Stimulated activated CD4-positive, alpha-beta T cell treated with anti-CD3 and anti-CD28 coated beads, Interleukin-1b, Interleukin-23, amount 100 ng/mL, for 24 hours (primary cell): ENCODE measurements at places on chromosomes 2 and 18.

GRCh38 chr2:138433995-138434951 is 67.3 kb upstream of the SPOPL start:
- DNase-seq: no peak

DNA sequence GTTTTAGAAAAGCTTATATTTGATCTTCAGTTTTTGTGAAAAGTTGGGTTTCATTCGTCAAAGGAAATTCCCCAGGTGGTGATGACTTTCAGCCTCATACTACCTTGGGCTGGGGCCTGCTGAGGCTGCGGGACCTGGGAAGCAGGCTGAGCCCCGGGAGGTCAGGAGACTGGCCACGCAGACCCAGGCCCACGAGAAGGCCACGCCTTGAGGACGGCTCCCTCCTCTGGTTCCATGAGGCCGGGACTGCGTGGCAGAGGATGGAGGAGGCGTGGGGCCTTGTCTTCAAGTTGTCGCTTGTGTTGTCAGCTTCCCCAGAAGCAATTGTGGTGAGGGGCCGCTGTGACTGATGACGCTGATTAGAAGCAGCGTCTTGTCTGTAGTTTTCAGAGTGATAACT is 11.8 kb downstream of the CNDP2 start:
- no peak for DNase-seq

DNA sequence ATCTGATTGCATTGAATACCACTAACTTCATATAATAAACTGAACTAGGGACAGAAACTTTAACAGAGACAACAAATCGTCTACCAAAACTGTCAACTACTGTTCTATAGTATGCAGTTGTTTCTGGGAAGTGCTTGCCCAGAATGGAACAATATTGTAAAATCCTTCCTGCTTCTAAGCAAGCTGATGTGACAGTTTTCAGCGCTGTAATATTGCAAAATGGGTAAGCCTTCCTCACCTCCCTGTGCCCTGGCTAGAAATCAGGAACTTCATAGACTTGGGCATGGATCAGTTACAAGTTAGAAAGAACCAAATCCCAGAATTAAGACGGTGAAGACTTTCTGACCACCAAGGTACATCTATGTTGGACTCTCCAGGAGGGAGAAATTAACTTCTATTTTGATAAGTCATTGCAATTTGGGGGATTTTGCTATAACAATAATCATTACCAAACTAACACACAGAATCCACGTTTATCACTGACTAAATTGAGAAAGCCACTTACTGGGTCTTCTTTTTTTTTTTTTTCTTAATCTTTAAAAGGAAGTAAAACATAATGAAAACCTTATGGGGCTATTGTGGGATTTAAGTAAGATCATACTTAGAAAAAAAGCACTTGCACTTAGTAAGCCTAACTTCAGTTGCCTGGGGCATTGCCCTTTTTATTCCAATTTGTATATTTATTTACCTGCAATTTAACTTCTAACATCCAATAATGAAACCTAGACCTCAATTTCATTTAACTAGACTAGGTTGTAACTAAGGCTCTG is 261.5 kb downstream of the TRIB2 start:
- no peak for DNase-seq

GRCh38 chr18:79662034-79662433 is 17.6 kb upstream of the CTDP1 start:
- no peak for DNase-seq

- DNase-seq: no peak
Measured at GRCh38 chr18:13534631-13535030, 191.7 kb downstream of the FAM210A start.

- no peak for DNase-seq
Measured at GRCh38 chr18:67232406-67232805, 284.1 kb downstream of the DSEL start.

GRCh38 chr2:217790195-217790594 is 212.6 kb downstream of the TNS1 start:
- no peak for DNase-seq

- DNase-seq: no peak
Measured at GRCh38 chr2:236026841-236027240, 141.3 kb downstream of the GBX2 start.

- no peak for DNase-seq
Measured at GRCh38 chr18:41875094-41875780, 79.8 kb upstream of the PIK3C3 start.

GRCh38 chr2:160538559-160539355 is 45.1 kb upstream of the RBMS1 start:
- DNase-seq: no peak

DNA sequence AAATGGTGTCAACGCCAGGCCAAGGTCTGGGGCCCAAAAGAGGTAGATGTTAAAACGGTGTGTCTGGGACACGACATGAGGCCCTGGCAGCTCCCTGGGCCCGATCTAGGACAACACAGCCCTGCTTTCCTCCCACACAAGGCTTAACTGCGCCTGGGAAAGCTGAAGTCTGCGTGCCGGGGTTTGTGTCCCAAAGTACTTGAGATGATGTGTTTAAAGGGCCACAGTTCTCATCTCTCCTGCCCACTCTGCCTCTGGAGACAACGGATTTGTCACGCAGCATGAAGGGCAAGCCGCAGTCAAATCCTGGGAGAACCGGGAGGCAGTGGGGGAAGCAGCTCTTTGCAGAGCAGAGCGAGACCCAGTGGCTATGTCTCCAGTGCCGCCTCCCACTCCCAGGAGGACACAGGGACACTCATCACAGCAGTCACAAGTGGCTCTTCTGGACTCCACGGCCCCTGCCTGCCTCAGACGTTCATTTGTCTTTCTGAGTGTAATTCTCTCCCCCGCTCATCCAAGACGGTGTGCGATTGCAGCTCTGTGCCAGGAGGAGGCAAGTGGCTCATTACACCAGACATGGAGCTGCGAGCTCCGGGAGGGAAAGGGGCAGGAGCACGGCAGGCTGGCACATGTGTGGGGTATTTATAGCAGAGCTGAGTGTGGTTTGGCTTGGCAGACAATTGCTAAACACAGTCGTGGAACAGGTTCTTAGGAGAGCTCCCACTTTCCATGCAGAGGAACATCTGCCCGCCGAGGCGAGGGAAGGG is 57.7 kb upstream of the SEMA4C start:
- DNase-seq: no peak

- DNase-seq: no peak
Measured at GRCh38 chr2:224029876-224030275, 9.2 kb downstream of the SERPINE2 start.

- no peak for DNase-seq
Measured at GRCh38 chr18:61261870-61262269, 71.4 kb upstream of the CDH20 start.

DNA sequence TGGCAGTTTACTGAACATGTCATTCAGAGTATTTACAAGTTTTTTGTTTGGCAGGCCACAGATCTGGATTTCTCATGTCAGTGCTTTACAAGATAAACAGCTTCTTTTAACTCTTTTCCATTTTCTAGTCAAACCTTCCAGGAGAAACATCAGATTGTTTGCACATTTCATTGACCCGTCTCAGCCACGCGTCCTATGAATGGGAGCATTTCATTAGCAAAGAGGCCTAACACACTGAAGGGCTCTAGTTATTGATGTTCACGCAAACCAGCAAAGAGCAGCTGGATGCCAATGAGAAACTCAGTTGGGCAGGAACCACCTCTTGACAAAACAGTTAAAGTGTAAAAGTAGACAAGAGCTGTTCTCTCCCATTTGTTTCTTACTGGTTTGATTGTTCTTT is 29.2 kb upstream of the MFF start:
- no peak for DNase-seq

DNA sequence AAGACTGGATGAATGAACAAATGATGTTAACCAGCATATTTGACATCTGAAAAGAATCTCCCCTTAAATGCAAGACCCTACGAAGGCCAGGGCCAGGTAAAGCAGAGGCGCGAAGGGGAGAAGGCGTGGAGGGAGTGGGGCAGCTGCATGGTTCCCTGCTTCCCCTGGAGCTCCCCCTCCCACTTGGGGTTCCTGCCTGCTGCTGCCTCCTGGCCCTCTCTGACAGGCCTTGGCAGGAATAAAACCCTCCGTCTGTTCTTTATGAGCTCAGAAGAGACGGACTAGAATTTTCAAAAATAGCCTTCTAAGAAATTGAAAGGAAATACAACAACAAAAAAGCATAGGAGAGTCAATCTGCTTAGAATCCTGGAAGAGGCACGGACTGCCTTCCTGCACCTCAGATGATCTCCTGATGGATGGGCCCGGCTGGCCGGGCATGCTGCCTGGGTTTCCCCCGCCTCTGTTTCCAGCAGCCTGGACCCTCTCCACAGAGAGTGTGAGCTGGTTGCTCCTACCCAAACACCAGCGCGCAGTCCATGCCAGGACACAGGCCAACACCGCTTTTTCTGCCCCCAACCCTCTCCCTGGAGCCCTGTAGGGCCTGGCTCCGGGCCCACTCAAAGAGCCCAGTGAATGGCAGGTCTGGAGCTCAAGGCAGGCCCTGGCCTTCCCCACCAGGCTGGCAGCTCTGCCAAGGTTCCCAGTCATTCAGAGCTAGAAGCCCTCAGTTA is 23.9 kb downstream of the CFAP65 start:
- no peak for DNase-seq
